Activated CD4-positive, alpha-beta T cell treated with anti-CD3 and anti-CD28 coated beads for 36 hours (primary cell): ENCODE measurements at places on chromosomes 1 and 21.

GRCh38 chr1:162939035-162939434 is 78.1 kb upstream of the CCDC190 start:
- no peak for DNase-seq

DNA sequence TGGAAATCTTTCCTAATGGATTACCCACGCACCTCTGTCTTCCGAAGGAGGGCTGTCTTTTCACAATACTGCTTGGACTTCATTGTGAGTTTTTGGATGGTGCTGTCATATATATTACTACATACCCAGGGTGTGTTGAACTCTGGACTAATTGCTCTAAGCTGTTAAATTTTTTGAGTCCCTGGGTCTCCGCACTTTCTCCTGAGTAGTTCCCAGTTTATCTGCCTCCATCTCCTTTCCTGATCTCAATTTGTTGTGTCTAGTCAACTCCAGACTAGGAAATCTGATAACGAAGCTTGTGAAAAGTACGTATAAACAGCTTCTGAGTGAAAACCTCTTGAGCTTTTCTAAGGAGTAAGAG is 211.1 kb downstream of the ROR1 start:
- no peak for DNase-seq

GRCh38 chr1:55694310-55694801 is 479.2 kb upstream of the USP24 start:
- no peak for DNase-seq

DNA sequence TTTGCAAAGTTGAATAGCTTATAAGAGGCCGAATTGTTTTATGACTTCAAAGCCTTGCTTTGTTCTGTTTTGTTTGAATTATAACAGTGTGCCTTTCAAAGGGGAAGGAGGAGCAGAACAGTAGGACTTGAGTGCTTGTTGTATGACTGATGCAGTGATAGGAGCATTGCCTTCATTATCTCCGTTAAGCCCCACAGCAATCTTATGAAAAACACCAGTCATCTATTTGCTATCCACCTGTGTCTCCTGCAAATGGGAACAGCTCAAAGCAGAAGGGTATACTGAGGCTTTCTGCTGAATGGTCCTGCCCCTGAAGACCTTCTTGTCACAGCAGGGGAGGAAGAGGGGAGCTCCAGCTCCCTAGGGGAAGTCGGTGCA is 127.5 kb downstream of the RNF220 start:
- no peak for DNase-seq

- DNase-seq = no peak
Measured at GRCh38 chr1:68210829-68211228, 21.5 kb downstream of the WLS start.

GRCh38 chr21:37422382-37422781 is 55.8 kb downstream of the DYRK1A start:
- no peak for DNase-seq

DNA sequence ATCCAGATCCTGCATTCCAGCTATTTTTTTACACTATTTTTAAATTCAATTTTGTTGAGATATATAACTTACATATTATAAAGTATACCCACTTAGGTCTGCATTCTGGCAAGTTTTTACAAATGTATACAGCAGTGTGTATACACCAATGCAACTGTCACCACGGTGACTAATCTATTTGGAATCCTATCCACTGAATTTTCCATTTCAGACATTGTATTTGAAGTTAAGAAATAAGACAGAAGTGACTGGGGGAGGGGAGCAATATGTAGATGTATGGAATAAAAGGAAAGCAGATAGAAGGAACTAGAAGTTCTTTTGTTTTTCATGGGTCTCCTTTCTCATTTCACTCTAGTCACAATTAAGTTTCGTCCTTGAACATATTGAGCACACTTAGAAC is 431.5 kb upstream of the CHRM3 start:
- DNase-seq = no peak

DNA sequence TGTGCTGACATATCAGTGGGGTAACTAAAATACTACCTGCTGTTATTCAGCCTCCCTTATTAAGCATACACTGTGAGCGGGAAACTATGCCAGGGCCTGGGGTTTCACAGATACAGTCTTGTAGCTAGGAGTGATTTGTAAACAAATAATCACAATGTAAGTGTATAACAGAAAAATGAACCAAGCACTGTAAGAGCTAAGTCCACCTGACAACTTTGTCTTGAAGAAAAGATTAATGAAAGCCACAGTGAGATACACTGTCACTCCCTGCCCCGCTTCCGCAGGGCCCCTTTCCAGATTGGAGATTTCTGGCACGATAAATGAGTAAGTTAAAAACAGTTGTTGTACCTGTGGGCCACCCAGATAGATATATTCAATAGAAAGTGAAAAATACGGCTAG is 4.8 kb downstream of the RCAN3 start:
- peak; percentile 42 for DNase-seq
